ENCODE measurements at places on chromosomes 12 and 14.
A peak's percentile ranks its signal among the peaks of the same experiment; 100 is the strongest.

DNA sequence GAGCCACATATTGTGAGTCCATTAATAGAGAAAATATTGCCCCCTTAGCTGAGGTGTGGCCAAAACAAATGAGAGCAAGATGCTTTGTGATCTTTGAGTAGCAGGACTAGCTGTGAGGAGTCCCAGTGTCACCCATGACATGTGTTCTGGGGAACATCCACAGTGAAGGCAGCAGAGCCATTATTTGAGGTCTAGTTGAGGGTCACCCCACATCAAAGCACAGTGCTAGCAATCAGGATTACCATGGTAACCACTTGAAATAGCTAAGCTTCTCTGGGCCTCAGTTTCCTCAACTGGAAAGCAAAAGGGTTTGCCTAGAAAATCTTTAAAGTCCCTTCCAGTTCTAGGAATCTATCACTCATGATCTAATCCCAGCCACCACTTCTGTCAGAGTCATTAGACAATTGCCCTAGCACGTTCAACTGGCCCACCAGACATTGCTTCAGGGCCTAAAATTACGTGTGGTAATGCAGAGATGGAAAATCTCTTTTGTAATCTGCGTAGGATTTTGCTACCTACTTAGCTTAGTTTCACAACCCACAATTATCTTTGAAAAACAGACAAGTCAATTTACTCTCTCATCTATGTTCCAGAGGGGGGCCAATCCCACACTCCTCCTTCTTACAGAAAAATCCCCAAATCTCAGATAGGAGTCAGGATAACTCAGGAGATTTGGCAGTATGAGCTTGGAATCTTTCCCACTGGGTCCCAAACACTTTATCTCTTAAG lies 251.2 kb upstream of the EGLN3 start:
- no peak for DNase-seq

- no peak for DNase-seq
These were observed 66.2 kb downstream of the PTGER2 start for GRCh38 chr14:52380294-52380693.

GRCh38 chr14:33451211-33451610 lies 499.7 kb downstream of the EGLN3 start:
- no peak for DNase-seq

DNA sequence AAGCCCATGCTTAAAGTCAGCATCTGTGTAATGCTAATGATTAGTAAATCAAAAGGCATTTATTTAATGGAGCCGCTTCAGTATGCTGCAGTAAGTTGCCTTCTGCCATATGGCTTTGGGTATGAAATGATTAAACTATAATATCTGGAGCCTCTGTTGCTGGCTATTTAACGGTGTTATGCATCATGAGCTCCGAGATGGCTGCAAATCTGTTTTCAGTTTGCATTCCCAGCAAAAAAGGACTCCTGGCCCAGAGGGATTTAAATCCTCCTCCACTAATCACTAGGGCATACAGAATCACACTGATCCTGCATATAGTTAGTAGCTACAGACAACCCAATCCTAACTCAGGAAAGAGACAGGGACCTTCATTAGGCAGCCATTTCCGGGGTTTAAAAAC lies 171.5 kb upstream of the EEA1 start:
- DNase-seq: no peak

- peak; percentile 16 for DNase-seq
These were observed 902 bp downstream of the EML5 start for GRCh38 chr14:88791629-88792472.

DNA sequence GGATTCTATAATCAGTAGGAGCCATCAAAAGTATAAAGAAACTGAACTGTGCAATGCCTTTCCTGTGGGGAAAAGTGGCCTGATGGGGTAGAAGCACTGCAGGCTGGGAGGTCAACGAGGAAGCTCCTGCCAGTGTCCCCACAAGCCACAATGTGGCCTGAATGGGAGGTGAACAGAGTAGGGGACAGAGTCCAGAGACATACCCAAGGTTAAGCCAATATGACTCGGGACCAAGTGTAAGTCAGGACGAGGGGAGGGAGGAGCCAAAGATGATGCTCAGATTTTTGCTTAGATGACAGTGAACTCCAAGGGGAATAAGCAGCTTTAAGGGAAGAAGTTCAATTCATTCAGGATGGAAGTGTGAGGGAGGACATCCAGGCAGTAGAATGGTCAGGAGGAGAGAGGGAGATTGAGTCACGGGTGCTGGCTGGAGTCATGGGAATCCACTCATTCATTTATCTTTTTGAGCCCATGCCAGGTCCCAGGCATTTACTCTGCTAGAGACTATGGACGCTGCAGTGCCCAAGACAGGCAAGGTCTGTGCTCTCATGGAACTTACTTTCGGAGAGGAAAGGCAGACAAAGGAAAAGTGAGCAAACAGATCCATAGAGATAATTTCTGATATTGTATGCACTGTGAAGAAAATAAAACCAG lies 29.1 kb downstream of the DPF3 start:
- DNase-seq: no peak

DNA sequence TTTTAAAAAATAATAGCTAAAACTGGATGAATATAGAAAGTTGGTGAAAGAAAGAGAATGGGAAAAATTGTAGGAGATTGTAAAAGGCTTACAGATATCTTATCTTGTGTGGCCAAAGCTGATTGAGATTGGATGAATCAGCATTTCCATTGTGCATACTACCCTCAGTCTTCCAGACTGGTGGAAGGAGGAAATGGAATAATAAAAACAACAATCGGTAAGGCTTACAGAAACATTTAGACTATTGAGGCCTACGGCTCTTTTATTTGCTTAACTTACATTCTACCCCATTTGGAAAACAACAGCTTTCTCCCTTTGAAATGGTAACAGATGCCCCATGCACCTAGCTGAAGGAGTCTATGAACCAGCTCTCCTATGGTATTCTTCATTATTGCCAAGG lies 129.8 kb downstream of the PTPRB start:
- no peak for DNase-seq

DNA sequence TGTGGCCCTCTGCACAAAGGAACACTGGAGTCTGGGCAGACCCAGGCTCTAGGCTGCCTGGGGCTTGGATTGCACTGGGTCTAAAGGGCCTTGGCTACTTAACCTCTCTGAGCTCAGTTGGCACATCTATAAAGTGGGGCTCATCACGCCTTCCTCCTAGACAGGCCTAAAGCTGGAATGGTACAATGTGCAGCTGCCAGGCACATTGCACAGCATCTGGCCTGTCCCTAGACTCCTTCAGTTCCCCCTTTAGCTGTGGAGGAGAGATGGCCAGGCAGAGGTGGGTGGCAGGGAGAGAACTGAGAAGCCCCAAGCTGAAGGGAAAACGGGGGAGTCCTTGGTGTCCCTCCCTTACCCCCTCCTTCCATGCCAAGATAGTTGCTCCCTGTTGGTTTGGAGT lies 10.8 kb downstream of the IRF2BPL start:
- DNase-seq: no peak

DNA sequence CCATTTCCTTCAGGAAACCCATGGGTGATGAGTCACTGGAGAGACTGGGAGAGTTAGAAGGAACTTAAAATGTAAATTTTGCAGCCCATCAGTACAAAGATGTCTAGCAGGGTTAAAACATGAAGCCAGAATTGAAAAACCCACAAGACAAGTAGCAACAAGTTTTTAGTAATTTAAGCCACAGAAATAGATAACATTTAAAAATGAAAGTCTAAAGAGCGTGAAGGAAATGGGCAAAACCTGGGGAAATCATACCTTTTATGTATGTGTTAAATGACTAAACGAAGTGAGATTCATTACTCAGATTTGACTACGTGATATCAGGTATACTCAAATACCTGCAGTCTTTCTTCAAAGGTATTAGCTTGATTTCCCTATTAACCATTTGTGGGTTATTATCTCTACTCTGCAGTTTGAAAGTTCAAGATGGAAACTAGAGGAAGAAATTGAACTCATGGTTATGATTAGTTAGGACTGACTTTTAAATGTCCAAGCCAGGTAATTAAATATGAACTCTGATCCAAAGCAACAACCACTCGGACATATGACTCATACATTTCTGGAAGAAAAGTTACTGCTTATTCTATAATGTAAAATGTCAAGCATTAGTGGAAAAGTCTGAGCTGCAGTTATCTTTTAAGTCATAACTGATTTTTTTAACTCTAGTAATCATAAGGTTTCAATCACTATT lies 84.1 kb downstream of the ITPR2 start:
- no peak for DNase-seq

GRCh38 chr14:96268431-96269358 lies 12.7 kb downstream of the BDKRB1 start:
- no peak for DNase-seq

- DNase-seq: no peak
These were observed 50.9 kb downstream of the BTBD7 start for GRCh38 chr14:93281937-93282336.

Measured in lung (tissue), 17 donors.